GM12864 (cell line): ENCODE measurements at places on chromosomes 2 and 18.
A peak's percentile ranks its signal among the peaks of the same experiment; 100 is the strongest.

DNA sequence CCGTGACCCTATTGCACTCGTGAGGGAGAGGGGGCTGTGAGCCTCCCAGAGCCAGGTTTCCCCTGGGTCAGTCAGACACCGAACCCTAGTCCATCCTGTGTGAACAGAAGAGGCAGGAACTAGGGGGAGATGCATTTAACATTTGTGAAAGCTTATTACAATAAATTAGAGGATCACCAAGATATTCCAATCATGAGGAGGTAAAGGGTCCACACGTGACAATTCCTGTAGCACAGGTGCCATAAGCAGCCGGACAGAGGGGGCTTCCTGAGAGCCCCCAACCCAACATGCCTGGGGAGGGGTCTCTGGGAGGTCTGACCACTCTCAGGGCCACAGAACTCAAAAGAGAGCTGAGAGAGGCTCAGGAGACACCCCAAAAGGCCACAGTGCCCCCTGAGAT is 93.3 kb downstream of the KCNF1 start:
- DNase-seq = no peak

DNA sequence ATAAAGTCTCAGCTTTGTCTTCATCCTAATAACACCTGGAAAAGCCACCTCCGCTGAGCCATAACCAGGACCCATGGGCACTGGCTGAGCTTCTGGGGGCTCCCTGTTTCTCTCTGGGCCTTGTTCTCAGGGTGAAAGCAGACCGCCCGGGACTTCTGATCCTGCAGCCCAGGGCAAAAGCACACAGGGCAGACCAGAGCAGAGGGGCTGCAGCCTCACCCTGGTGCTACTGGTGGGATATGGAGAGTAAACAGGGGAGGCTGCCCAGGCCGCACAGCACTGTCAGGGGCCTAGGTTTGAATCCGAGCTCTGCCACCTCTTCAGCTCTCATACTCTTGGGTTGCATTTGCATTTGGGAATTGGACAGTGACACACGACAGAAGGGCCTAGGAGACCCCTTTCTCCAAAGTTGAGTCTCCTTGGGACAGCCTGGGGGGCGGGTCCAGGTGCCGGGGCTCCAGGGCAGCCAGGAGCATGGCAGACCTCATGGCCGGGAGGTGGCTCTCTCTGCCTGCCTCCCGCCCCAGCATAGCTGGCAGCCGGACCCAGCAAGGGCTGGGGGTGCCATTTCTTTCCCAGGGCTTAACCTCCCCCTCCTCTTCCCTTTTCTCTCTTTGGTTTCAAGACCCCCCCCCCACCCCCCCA is 164.9 kb downstream of the INHBB start:
- DNase-seq = no peak

DNA sequence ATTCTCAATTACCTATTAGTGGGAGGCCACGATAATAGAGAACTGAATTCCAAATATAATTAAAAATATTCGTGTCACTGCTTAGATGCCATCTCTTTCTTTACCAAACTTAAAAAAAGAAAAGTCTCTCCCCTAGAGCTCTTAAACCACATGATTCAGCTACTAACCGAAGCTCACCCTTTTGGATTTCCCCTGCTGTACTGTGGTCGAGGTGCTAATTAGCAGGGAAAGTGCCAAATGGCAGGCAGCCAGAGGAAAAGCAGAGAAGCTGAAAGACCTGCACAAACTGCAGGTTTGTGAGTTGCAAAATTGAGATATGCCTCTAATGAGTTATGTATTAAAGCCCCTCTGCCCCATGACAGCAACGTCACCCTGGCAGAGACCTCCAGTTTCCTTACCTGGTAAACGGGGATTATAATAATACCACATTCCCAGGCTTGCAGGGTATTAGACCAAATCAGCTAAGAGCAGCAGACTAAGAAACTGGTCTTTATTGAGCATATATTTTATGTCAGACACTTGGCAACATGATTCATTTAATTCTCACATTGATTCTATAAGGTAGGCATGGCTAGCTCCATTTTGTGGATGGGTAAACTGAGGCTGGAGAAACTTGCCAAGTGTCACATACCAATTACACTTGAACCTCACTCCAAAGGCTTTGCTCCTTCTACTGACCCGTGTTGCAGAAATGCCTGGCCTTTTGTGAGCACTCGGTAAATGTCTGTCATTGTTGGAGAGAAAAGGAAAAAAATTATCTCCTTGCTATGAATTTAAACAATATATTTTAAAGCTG is 259.7 kb downstream of the LPIN1 start:
- peak; percentile 37 for DNase-seq

DNA sequence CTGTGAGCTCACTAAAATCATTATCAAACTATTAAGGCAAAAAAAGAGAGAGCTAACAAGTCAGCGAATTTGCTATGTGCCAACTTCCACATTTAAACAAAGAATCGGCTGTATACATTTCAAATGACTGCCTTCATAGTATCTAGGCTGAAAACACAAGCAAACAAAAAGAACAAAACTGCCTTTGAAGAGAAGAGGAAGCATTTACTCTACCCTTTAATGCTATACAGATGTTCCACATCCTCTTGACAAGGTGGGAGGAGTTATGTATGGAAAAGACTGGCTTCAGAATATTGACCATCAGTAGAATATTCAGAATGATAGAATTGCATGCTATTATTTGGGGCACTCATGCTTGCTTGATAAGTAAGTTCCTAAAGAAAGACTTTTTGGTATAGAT is 741.7 kb downstream of the PLCL1 start:
- no peak for DNase-seq

DNA sequence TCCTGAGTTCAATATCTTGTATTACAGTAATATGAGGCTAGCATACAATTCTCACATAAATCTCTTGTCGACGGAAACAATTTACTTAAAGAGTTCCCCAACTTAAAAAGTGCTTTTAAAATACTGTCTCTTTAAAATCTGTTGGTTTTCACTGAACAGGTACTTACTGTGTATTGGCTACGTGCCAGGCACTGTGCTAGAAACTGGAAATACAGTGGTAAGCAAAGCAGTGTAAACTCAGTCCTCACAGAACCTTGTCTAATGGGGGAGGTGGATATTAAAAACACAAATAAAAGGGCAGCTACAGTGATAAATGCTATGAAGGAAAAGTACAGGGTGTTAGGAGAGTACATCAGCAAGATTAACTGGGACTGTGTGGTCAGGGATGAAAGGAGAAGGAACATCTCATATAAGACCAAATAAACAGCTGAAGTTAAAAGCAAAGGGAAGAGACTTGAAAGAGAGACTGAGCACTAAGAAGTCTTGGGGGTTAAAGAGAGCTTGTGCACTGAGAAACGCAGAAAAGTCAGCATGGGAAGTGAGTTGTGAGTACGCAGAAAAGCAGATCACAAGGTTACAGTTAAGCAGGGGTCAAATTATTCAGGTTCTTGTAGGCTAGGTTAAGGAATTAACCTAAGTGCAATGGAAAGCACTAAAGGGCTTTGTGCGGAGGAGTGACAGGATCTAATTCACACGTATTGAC is 52.5 kb downstream of the USP40 start:
- DNase-seq = peak; percentile 55

DNA sequence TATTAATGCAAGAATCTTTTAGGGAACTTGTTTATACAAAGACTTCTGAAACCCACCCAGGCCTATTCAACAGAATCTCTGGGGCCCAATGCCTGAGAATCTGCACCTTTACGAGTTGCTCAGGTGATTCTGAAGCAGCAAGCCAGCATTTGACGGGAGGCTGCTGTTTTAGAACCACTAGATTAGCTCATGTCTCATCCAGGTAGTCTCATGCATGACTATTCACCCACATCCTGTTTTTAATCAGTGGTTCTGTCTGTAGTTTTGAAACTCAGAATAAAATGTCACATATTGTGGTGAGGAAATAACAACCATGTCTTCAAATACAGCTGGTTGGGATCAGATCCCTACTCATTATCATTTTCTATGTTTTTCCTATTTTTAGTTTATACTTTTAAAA is 39.5 kb downstream of the CYTIP start:
- DNase-seq = peak; percentile 65
